ENCODE measurements at places on chromosomes 1 and 21.

GRCh38 chr21:16676391-16676790, 836.5 kb upstream of the CXADR start:
- no peak for DNase-seq

DNA sequence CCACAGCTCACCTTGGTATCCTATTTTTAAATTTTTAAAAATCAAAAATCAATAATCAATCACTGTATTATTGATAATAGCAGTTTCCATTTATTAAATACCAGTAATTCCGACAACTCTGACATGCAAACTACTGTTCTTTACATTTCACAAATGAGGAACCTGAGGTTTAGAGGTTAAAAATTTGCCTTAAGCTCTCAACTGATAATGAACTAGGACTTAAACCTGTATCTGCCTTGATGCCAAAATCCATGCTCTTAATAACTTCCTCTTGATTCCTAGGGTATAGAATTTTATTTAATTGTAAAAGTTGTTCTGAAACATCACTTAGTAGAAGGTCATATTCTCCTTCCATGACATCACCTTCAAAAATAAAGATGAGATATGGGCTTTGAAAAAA, 5.6 kb downstream of the ARHGAP29 start:
- DNase-seq, result no peak

DNA sequence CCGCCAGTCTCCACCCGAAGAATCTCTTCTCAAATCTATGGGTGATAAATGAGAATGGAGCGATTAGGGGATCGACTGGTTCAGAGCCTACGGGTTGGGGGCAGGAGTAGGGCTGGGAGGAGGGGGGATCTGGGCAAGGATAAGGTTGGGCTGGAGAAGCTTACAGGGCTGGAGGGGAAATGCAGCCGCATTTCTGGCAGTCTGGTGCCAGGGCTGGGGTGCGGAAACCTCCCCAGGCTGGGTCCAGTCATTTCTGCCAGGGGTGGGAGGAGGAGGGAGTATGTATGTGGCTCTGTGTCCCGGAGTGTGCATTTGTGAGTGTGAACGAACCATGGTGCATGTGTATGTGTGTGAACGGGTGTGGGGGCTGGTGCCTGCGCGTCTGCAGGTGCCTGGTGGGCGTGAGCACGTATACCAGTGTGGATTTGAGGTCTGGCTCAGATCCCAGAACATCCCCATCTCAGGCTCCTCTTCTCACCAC, 10.2 kb downstream of the C1orf216 start:
- no peak for DNase-seq

GRCh38 chr1:201498621-201499020, 8.3 kb downstream of the CSRP1 start:
- DNase-seq, result no peak

DNA sequence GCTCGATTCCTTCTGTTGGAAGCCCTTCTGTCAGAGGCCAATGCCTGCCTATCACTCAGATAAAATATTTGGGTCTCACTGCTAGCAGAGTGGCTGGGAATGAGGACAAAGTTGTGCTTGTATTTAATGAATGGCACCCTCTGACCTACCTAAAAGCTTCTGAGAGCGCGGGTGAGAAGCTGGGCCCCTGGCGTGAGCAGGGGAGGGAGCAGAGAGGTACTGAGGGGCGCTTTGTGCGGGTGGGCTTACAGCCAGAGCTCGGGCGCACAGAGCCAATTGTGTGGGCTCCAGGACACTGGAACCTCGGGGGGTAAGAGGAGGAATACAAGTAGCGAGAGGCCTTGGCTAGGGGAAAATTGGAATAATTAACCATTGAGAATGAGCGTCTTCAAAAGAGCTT, 32.3 kb downstream of the PCAT6 start:
- DNase-seq, result no peak
